Cardiac fibroblast (primary cell): ENCODE measurements at places on chromosomes 3 and 15.

DNA sequence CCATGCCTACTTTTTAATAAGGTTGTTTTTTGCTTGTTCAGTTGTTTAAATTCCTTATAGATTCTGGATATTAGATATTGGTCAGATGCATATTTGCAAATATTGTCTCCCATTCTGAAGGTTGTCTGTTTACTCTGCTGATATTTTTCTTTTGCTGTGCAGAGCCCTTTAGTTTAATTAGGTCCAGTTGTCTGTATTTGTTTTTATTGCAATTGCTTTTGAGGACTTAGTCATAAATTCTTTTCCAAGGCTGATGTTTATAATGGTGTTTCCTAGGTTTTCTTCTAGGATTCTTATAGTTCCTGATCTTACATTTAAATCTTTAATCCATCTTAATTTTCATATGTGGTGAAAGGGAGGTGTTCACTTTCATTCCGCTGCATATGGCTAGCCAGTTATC is 77.4 kb downstream of the PTPRG start:
- no peak for DNase-seq

- DNase-seq, result no peak
Observed at GRCh38 chr3:93855401-93855800, 118.3 kb downstream of the PROS1 start.

DNA sequence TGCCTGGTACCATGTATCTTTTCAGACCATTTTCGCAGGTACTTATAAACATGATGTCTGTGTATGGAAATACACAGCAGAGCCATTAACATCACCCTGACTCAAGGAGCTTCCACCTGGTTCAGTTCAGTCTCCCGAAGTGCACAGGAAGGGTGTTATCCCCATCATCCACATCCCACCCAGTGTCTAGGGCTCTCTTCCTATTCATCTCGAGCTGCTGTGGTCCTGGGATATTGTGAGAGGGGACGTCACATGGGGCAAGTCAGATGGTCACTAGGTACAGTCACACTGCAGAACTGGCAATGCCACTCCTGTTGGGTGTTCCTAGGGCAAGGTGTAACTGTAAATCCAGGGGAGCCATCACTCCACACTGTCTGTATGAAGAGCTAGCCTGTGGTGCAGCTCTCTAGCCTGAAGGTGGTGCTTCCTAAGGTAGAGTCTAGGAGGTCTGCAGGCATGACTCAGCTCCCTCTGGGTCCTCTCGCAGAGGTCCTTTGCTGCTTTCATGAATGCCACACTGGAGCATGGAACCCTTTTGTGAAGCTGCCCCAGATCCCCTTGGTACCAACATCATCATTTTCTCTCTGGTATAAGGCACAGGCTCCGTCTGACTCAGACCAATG is 13.9 kb downstream of the ISLR2 start:
- DNase-seq, result no peak

GRCh38 chr15:78541744-78542034 is 1.4 kb downstream of the PSMA4 start:
- DNase-seq, result no peak

GRCh38 chr3:51099794-51100535 is 285.1 kb upstream of the MANF start:
- peak; percentile 71 for DNase-seq

DNA sequence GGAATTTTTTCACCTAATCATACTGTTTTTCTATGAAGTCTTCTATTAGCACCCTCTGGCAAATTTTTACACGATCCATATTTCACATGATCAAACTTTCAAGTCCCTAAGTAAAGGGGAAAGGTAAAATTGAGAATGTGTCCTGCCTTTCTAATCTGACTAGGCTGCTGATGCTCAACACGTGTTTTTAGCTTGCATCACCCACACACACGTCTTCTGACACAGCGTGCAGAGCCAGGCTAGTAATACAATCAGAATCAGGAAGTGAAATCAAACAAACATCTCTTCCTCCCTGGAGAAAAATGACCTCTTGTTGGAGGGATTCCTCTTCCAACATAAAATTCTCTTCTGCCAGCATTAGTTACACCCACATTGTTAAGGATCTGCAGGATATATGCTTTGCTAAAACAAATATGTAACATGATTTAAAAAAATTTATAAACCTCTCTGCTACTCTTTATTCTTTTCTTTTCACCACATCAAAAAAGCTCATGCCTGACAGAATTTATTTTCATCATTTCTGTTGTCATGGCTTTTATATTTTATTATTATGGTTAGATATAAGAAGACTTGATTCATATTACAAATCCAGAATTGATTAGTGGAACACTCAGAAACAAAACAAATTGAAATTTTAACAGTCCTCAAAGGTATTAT is 122.4 kb downstream of the RAP2B start:
- DNase-seq, result peak; percentile 94

DNA sequence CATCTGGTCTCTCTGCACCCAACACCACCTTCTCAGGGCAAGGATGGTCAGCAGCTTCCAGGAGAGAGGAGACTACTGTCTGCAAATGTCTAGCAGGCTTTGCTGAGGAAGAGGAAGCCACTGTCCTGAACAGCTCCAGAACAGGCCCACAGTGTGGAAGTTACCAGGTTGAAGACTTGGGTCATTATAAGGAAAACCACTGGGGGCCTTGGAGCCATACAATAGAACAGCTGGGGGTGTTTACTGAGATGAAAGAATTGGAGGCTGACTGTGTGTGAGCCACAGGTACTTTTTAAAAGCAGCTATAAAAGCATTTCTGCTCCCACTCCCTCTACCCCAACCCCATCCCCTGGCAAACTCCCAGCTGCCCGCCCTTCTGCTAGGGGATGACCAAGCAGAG is 24.2 kb downstream of the SRGAP3 start:
- no peak for DNase-seq

DNA sequence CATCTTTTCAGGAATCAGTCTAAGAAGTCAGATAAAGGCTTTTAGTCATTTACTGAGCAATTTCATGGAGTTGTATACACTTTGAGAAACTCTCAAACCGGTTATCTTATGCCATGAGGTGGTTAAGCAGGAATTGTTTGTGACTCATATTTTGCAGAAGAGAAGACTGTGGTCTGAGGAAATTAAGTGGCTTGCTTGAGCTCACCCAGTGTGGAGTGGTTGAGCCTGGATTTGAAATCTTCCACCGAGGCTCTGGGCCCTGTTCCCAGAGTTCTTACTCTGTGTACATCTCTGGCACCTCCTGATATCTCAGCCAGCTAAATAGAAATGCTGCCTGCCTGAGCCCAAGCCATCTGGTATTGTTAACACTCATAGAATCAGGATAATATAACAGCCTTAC is 37.8 kb upstream of the BCL6 start:
- peak; percentile 77 for DNase-seq

DNA sequence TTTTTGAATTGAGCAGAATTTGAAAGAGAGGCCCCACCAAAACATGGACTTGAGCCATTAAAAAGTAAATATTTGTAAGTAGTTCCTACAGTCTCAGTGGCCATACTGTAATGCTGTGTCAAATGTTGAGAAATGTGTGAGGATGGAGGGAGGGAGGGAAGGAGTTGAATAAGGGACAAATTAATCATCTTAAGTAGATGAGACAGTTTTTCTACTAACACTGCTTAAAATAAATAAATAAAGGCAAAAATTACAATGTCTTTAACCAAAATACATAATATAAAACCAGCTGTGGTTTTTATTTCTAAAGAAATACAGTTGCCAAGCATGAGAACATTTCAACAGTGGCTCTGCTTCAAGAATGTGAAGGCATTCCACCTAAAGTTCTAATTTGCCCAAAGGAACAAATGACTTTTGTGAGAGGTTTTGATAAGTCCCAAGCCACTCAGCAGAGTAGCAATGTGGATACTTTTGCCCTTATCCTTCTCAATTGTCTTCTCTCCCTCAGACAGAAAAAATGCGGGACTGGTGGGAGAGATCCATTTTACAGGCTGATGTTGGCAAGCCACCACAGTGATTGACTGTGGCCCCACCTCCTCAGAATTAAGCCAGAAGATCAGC is 427.0 kb upstream of the RARB start:
- no peak for DNase-seq

- DNase-seq, result no peak
Observed at GRCh38 chr3:15556512-15556911, 35.0 kb upstream of the COLQ start.

GRCh38 chr3:34388830-34389229 is 590.4 kb downstream of the PDCD6IP start:
- no peak for DNase-seq

DNA sequence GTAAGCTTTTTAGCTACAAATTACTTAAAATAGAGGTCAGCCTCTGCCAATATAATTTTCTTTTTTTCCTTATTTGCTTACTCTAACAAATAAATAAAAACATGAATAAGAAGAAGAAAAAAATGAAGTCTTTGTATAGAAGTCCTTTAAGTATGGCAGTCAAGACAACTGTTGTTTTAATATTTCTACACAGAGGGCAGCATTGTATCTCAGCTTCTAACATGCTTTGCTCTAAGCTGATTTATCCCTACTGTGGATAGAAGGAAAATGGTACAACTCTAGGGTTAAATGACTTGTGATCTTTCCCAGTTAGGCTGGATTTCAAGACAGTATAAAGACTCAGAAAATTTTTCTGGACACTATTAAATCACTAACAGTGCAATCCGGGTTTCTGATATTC is 104.3 kb upstream of the MEIS2 start:
- DNase-seq, result no peak

DNA sequence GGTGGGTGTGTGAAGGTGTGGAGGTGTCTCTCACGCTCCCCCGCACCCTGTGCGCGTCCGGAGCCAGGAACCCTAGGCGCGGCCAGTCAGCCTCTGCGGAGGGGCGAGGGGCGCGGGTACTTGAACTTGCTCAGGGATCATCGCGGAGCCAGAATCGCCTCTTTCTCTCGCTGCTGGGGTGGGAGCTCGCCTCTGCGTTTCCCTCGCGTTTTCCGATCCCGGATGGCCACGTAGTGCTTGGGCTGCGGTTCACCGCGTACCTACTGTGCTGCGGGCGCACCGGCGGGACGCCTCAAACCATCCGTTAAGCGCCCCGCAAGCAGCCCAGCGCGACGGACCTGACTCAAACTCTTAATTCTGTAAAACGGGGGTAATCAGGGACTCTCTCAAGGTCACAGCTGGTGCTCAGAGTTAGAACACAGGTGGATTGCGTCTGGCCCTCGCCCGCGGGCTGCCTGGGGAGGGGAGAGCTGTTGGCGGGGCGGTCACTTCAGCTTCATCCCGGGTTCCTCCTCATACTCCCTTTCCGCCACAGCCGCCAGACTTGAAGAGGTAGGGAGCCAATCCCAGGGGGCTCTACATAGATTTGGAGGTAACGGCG is 686 bp downstream of the MYRIP start:
- no peak for DNase-seq

- no peak for DNase-seq
Observed at GRCh38 chr3:120416868-120417267, 33.9 kb downstream of the FSTL1 start.

DNA sequence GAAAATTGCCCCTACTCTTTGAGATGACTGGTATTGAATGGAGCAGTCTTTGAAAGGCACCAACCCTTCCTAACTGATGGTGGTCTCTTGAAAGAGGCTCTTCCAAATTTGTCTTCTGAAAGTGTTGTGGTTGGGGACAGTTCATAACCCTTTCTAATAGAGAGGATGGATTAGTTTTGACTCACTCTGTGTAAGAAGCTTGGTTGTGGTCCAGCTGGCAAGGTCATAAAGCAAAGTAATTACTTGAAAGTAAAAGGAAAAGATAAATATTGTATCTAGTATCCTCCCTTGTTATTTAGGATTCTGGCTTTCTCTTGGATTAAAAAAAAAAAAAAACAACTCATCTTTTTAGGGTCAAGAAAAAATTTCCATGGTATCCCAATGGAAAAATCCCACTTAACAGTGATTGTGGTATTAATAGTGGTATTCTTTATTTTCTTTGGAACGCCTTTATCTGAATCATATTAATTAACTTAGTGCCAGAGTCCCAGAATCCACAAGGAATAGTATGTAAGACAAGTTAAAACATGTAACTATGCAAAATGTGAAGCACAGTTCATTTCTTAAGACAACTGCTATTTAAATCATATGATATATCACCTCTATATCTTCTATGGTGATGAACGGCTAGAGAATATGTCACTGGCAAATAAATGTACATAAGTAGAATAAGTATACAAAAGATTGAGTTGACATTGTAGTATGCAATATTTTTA is 469.3 kb upstream of the CDIN1 start:
- DNase-seq, result peak; percentile 58

DNA sequence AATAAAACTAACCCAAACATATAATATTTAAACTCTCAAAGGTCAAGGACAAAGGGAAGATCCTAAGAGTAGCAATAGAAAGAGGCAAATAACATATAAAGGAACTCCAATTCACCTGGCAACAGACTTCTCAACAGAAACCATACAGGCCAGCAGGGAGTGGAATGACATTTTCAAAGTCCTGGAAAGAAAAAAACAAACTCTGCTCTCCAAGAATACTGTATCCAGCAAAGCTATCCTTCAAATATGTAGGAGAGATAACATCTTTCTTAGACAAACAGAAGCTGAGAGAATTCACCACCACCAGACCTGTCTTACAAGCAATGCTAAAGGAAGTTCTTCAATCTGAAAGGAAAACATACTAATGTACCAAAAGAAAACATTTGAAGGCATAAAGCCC is 51.5 kb upstream of the TMEM158 start:
- DNase-seq, result no peak

GRCh38 chr3:127545711-127546457 is 44.6 kb downstream of the TPRA1 start:
- no peak for DNase-seq

- DNase-seq, result no peak
Observed at GRCh38 chr3:69031635-69032034, 18.2 kb upstream of the EOGT start.

GRCh38 chr3:66153481-66154443 is 67.0 kb upstream of the SLC25A26 start:
- DNase-seq, result peak; percentile 27

- no peak for DNase-seq
Observed at GRCh38 chr3:182105875-182106274, 394.1 kb downstream of the SOX2 start.

GRCh38 chr3:177335728-177336127 is 138.4 kb upstream of the TBL1XR1 start:
- DNase-seq, result peak; percentile 38

DNA sequence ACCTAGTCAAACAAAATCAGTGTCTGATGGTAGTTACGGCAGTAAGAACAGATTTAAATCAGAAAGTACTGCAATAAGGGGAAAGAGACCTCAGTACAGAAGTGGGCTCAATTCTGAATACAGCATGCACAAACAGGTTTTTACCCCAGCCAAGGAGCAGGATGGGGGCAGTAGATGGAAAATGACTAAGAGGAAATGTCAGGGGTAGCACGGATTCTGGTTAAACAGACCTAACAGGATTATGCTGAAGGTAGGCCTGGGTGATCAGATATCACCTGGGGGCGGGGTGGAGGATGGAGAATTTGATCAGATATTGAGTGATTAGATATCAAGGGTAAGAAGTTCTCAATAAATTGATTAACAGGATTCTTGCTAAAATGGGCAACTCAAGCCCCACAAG is 19.0 kb downstream of the MESD start:
- no peak for DNase-seq
